ENCODE measurements at places on chromosomes 3 and 15.

- DNase-seq = no peak
Measured at GRCh38 chr3:31575448-31575847, 42.7 kb downstream of the STT3B start.

DNA sequence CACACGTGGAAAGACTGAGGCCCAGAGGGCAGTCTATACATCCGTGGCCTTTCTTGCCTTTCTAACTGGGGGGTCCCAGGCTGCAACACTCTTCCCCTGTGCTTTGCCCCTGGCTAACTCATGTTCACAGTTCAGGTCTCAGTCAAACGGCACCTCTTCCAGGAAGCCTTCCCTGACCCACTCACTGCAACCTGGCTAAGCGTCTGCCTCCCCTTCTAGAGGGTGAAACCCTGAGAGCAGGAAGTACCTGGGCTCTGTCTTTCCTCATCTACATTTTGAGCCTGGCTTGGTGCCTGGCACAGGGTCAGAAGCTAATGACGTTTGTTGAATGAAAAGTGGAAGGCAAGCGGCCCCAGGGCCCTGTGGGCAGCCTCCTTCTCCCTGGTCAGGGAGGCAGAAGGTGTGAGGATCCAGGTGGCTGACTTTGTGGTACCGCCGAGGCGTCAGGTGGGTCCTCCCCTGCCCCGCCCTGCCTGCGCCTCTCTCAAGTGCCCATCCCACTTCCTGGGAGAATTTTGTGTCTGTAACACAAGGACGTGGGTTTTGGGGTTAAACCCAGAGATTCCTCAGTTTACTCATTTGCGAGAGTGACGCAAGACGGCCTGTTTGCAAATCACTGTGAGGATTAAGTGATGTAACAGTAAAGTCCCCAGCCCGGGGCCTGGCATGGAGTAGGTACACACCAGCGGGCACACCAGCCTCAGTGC is 32.1 kb downstream of the DNASE1L3 start:
- no peak for DNase-seq

DNA sequence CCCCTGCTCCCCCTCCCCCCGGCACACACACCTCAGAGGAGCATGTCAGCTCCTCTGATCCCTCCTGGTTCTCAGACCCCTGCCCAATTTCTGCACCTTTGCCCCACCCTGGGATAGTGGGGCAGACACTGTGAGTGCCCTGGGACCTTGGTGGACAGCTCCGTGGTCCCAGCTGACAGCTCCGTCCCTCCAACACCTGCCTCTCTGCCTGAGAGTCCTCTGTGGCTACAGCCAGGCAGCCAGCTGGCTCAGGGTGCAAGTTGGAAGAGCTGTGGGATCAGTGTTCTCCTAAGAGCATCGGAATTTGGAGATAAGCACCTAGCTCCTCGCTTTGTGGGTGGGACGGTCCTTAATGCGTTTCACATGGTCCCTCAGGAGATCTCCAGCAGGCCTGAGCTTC is 43.7 kb upstream of the PGPEP1L start:
- DNase-seq = no peak

DNA sequence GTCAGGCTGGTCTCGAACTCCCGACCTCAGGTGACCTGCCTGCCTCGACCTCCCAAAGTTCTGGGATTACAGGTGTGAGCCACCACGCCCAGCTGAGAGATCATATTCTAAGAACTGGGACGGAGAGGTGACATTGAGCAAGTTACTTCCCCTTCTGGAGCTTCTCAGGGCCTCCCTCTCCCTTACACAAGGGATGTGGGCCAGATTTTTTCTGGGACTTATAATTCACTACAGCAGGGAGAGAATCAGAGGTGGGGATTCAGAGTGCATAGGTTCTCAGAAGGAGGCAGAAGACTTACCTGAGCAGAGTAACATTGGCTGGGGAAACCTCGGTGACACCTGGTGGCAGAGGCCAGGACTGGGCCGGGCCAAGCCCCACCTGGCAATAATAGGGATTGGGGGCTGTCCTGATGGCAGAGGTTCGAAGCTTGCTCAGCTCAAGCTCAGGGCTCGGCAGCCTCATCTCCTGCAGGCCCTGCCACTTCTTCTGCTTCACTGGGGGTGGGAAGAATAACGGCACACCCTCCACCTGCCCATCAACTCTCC is 6.8 kb downstream of the LTK start:
- no peak for DNase-seq

DNA sequence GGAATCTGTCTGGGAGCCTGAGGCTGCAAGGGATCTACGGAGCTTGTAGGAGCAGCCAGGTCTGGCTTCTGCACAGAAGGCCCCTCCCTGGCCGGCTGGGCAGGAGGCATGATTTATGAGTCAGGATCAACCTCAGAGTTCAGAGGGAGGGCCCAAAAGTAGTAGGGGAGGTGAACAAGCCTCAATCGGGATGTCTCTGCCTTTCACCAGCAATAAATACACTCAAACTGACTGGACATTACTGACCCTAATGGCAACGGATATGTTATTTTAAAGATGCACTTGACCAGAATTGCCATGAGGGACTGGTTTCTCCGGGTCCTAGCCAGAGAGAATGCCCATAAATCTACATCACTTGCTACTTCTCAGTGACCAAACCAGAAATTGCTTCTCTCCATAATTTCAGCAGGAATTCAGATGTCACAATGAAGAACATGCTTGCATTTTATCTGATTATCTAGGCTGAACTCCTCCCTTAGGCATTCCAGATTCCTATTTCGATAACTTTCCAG is 109.6 kb upstream of the LMOD3 start:
- DNase-seq = no peak

DNA sequence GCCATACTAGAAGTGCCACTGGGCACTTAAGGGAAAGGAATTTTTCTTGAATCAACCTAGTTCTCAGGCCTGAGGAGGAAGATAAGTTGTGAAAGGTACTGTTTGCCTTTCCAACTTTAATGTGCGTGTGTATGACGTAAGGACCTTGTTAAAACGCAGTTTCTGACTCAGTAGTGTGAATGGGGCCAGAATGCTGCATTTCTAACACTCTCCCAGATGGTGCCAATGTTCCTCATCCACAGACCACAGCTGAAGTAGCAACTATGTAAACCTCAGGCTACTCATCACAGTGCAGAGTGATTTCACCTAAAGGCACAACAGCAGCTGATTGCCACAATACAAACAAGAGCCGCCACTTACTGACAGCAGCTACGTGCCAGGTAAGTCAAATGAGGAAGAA is 103.6 kb downstream of the OTOL1 start:
- no peak for DNase-seq

DNA sequence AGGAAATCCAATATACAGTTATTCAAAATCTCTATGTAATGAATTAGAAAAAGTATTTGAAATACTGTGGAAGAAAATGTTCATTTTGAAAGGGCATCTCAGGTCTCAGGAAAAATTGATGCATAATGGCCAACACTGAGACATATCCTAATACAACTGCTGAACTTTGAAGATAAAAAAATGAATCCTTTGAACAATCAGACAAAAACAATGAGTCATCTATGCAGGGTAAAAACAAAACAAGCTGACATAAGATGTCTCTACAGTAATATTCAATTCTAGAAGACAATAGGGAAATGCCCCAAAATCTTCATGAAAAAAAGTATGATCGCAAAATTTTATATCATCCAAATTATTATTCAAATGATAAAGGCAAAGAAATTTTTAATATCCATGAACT is 34.0 kb upstream of the ZNF280D start:
- no peak for DNase-seq

GRCh38 chr3:153069598-153070510 is 92.2 kb upstream of the RAP2B start:
- no peak for DNase-seq

GRCh38 chr15:73437543-73438109 is 5.3 kb upstream of the REC114 start:
- no peak for DNase-seq

DNA sequence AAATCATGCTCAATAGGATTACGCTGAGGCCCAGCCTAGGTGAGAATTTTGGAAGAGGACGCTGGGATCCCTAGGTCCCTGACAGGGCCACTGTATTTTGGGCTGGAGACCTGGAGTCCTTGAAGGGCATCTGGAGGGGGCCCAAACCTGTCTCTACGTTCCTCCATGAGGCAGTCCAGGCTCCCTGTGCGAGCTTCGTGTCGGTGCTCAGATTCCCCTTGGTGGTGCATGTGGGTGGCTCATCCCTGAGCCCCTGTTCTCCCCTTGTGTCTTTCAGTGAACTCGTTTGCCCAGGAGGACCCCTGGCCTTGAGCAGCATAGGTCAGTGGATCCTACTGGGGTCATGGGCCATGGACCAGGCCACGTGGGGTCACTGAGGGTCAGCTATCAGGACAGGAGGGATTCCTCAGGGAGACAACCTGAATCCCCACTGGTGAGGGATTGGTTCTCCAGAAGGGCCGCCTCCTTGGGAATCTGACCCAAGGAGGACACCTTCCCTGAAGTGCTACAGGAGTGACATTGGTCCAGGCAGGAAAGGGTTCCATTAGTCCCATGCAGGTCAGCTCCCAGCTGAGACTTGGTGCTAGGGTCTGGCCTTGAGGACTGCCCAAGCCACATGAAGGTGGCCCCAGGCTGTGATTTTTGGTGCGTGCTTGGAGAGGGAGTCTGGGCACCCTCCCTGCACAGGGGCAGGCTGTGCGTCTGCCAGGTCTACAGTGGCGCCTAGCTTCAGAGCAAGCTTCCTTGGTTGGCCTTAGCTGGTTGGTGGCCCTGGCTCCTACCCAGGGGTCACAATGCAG is 229.8 kb downstream of the SNRPN start:
- DNase-seq = no peak

DNA sequence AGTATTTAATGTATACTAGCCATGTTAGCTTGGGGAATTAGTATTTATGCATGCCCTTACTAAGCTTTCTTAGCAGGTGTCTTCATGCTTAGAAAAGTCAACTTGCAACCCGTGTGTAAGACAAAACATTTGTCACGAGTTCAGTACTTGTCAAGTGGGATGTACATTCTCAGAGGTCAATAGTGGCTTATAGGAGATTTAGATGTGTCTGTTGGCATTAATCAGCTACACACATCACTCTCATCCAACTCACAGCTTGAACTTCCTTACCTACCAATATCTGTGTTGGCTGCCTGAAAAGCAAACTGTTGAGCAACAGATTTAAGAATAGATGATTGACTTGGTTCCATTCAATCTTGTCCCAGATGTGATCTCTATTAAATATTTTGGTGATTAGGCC is 109.5 kb downstream of the ROBO2 start:
- no peak for DNase-seq

DNA sequence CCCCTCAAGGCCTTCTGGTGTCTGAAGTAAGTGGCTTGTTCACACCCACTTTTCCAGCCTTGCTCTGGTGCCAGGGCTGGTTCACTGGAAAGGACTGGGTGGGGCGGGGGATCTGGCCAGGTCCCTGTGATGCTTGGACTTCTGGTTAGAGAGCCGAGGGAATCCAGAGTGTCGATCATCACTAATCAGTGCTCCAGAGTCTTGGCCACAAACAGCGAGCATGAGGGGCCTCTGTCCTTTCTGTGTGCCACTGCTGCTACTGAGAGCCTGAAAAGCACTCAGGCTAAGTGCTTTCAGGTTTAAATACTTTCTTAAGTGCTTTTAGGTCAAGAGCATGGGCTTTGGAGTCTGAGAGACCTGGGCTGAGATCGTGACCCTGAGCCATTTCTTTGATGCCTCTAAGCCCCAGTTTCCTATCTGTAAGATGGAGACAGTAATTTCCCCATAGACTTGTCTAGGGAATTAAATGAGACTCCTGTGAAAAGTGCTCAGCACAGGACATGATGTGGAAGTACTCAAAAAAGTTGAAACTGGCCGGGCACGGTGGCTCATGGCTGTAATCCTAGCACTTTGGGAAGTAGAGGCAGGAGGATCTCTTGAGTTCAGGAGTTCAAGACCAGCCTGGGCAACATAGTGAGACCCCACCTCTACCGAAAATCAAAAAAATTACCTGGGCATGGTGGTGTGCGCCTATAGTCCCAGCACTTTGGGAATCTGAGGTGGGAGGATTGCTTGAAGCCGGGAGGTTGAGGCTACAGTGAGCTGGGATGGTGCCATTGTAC is 53.8 kb upstream of the SEC22A start:
- no peak for DNase-seq

DNA sequence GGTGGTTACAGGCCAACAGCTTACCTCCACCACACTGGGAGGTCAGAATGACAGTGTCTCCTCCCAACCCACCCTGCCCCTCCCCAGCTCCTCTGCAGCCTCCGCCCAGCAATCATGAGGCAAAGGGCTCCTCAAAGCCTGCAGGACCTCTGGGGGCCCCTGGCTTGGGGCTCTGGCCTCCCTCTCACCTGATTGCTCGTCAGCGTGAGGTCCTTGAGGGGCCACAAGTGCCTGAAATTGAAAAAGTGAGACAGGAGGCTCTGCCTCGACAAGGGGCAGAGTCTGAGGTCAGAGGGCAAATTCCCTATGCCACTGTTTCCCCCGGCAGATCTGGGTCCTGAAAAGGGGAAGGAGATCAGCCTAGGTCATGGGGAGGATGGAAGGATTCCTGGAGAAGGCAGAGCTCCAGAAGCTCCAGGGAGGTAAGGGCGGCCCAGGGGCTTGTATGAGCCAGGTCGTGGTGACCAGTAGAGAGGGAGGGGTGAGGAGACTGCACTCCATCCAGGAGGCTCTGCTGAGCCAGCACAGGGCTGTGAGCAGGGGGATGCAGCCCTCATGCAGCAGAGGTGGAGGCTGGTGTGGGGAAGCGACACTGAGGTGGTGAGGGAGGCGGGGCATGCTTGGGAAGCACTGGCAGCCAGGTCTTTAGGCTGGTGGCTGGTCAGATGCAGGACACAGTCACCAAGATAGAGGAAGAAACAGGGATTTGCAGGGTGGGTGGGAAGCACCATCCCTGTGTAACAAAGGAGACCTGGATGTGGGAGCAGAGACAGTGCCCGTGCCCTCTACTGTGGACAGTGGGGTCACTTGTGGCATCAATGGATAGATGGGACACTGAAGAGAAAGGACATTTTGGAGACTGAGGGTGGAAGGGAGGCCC is 20.1 kb downstream of the ALS2CL start:
- no peak for DNase-seq

DNA sequence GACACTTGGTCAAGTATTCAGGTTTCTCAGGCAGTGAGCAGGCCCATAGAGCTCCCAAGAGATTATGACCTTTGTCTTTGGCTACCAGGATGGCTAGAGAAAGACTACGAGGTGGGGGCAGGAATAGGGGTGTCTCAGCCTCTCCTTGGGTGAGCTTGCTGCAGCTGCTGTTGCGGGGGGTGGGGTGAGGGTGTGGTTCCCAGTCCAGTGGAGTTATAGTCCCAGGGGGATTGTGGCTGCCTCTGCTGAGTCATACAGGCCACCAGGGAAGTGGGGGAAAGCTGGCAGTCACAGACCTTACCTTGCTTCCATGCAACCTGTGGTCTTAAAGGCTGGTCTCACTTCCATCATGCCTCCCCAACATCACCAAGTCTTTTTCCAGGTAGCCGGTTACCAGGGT is 31.7 kb downstream of the ATP2C1 start:
- DNase-seq = no peak

Data from hippocampal formation (tissue), 2 donors.